ENCODE measurements at places on chromosomes 1 and 21.
A peak's percentile ranks its signal among the peaks of the same experiment; 100 is the strongest.

GRCh38 chr1:16905110-16905867 lies 9.5 kb downstream of the RNU1-2 start:
- DNase-seq: no peak

DNA sequence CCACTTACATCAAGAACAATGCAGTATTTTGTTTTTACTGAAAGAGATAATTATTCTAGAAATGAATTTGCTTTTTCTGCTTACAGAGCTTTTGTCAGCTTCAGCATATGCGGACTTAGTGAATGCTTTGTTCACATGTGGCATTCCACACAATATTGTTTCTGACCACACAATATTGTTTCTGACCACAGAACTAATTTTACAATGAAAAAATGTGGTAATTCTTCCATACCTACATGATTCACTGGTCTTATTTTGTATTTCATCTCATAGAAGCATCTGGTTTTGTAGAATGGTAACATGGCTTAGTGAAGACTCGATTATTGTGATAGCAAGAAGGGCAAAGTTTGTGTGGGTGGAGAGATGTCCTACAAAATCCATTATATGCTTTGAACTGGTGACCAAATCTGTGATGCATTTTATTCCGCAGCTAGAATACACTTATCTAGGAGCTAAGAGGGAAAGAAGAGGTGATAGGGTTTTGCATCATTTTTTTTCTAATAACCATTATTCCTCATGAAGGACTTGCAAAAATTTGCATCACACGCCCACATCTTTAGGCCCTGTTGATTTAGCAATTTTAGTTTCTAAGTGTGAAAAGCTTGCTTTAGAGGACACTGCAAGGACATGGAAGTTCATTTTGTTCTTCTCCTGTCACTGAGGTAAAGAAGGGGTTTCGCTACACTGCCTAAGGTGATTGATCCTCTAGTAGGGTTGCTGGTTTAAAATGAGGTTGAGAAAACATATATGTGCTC lies 75.3 kb downstream of the HLX start:
- no peak for DNase-seq

DNA sequence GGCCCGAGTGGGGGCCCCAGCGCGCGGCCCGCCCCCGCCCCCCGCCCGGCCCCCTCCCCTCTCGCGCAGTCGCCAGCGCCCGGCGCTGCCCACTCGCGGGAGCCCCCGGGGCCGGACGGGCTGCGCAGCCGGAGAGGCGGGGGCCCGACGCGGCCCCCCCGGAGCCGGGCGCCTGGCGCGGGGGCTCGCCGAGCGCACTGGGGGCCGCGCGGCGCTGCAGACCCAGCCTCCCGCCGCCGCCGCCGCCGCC lies 146 bp upstream of the ZNF362 start:
- peak; percentile 18 for DNase-seq

- DNase-seq: no peak
These were observed 9.9 kb downstream of the CDKN2C start for GRCh38 chr1:50979937-50980336.

DNA sequence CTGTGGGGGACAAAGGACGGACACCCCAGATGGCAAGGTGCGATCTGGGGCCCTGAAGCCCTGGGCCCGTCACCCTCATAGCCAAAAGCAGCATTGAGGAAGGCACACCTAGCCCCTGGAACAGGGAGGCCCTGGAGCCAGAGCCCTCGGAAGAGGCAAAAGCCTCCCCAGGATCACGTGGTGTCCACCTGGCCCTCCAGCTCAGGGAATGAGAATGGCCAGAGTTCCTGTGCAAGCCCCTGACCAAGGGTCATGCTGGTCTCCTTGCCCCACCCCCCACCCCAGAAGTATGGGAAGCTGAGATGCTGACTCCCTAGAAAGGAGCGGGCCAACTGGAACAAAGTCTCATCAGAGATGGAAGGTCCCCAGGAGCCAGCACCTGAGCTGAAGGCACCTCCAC lies 1.0 kb upstream of the PDZK1IP1 start:
- DNase-seq: no peak

GRCh38 chr1:184895086-184895485 lies 79.2 kb downstream of the NIBAN1 start:
- DNase-seq: no peak

- no peak for DNase-seq
These were observed 124.6 kb downstream of the NRDC start for GRCh38 chr1:51753969-51754368.

- DNase-seq: peak; percentile 29
These were observed 801 bp downstream of the TRAF5 start for GRCh38 chr1:211327346-211327921.

- DNase-seq: no peak
These were observed 48.4 kb upstream of the NR5A2 start for GRCh38 chr1:199979071-199979470.

DNA sequence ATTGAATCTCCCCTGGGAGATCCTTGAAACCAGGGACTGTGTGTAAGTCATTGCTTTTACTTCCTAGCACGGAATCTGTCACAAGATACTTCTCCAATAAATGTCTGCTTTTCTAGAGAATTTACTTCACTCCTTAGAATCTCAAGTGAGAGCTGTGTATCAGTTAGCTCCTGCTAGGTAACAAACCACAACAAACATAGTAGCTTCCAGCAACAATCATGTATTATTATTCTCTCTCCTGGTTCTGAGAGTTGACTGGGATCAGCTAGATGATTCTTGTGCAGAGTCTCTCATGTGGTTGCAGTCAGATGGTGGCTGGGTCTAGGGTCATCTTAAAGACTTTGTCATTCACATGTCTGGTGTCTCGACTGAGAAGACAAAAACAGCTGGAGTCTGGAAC lies 166.9 kb upstream of the UBE2U start:
- DNase-seq: no peak

DNA sequence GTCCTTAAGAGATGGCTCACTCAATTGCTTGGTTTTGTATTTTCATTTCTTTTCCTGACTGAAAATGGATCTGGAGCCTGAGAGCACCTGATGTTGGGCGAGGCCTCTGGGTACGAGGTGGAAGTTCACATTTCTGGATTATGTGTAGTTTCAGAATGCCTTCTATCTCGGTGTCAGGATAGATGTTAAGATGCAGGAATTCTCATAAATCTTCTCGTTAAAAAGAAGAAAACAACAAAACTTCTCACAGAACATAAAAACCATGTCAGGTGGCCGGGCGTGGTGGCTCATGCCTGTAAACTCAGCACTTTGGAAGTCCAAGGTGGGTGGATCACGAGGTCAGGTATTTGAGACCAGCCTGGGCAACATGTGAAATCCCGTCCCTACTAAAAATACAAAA lies 101.8 kb downstream of the RHOU start:
- no peak for DNase-seq

GRCh38 chr1:60342569-60342968 lies 269.0 kb upstream of the C1orf87 start:
- no peak for DNase-seq

GRCh38 chr1:225454733-225455132 lies 26.9 kb upstream of the LBR start:
- DNase-seq: peak; percentile 68

- DNase-seq: no peak
These were observed 53.5 kb downstream of the NFASC start for GRCh38 chr1:204924013-204924759.

- DNase-seq: no peak
These were observed 3.0 kb downstream of the USP1 start for GRCh38 chr1:62439652-62440371.

DNA sequence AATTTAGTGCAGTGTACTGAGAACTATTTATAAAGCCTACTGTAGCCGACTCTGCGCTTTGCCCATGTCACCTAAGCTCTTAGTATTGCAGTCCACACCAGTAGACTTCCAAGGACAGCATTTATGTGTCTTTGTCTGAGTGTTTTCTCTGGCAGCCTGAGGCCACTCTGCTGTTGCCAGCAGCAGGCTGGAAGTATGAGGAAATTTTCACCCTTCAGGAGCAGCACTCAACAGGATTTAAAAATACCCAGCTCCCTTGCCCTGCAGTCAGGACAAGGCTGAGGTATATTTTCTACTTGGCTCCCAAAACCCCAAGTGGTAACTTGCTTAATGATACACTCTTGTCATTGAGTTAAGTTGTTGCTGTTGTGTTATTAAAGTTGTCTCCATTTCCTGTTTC lies 230.1 kb downstream of the SRGAP2C start:
- DNase-seq: no peak

DNA sequence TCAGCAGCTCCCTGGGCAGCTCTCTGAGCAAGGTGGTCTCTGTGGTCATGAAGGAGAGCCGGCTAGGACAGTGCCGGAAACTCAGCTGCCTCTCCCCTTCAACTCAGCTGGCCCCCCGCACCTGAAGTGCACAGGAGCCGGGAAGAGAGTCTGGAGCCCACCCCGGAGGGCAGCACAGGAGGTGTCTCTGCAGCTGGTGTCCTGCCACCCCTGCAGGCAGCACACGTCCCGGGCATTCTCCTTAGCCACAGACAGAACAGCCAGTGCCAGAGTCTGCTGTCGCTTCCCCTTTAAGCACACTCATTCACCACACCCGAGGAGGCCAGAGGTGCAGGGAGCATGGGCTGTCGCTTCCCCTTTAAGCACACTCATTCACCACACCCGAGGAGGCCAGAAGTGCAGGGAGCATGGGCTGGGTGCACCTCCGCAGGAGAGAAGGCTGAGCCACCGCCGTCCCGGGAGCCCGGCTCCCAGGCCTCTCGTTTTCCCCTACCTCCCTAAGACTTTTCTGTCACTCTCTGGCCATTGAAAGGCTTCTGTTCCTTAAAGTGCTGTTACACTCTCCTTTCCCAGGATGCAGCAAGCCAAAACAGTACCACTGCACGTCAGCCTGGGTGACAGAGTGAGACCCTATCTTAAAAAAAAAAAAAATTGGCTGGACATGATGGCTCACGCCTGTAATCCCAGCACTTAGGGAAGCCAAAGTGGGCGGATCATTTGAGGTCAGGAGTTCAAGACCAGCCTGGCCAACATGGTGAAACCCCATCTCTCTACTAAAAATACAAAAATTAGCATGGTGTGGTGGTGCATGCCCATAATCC lies 16.9 kb upstream of the SAMD11 start:
- no peak for DNase-seq

- DNase-seq: no peak
These were observed 4.6 kb upstream of the GMEB1 start for GRCh38 chr1:28663871-28664470.

GRCh38 chr1:88562991-88563390 lies 121.1 kb upstream of the PKN2 start:
- no peak for DNase-seq
